ENCODE measurements at places on chromosomes 4 and X.

GRCh38 chr4:114588305-114588704, 10.3 kb upstream of the UGT8 start:
- no peak for DNase-seq

DNA sequence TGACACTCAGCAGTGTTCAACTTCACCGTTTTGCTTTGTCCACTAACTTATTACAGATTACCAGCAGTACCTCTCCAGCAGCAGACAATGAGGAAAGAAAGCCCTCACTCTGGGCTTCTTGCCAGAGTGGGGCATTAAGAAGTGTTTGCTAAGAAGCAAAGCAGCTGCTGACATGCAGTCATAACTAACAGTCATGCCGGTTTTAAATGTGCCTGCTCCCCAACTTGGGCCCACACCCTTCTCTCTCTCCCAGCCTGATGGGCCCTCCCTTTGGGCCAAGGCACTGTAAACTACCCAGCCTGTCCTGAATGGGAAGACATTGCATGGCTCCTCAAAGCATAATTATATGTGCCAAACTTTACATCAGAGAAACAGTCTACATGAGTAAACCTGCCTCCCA, 54.6 kb upstream of the HHIP start:
- peak; percentile 72 for DNase-seq

DNA sequence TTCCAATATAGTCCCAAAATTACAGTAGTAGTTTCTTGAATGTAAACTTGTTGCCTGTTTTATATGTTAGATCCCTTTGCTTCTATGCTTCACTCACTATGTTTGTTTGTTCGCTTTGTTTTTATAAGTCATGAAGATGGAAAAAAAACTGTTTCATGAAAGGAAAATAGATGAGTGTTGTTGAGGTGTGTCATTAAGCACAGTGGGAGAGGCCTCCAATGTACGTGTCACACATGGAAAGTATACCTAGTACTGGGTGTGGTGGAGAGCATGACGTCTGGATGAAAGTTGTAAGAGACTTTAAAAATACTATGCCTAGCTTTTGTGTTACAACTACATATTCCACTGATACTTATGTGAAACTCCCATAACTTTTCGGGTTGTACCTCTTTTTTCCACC, 28.4 kb downstream of the PLS3 start:
- no peak for DNase-seq

- no peak for DNase-seq
Measured at GRCh38 chrX:39162322-39162735, 361.1 kb downstream of the MID1IP1 start.

DNA sequence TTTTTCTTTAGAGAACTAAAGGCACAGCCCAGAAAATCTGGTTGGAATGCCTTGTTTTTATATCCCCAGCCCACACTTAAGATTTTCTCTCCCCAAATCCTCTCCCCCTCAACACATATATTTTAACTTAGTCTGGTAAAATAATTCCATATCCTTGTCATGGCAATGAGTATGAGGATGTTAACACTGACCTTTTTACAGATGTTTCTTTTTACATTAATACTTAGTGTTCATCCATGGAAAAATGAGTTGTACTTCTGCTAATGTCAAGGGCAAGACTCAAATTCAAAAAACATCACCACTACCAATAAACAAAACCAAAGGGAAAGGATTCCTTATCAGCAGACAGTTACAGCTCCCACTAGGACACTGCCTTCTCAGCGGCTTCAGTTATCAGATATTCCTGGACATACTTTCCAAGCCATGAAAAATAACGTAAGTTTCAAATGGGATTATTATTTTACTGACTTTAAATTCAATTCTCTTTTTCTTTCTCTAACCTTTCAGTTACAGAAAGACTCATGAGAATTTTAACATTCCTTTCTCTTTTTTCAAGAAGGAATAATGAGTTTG, 83.3 kb downstream of the RASL11B start:
- no peak for DNase-seq

GRCh38 chrX:133606990-133607389, 191.7 kb upstream of the GPC4 start:
- no peak for DNase-seq

GRCh38 chr4:129233691-129234090, 137.7 kb downstream of the C4orf33 start:
- DNase-seq: no peak

DNA sequence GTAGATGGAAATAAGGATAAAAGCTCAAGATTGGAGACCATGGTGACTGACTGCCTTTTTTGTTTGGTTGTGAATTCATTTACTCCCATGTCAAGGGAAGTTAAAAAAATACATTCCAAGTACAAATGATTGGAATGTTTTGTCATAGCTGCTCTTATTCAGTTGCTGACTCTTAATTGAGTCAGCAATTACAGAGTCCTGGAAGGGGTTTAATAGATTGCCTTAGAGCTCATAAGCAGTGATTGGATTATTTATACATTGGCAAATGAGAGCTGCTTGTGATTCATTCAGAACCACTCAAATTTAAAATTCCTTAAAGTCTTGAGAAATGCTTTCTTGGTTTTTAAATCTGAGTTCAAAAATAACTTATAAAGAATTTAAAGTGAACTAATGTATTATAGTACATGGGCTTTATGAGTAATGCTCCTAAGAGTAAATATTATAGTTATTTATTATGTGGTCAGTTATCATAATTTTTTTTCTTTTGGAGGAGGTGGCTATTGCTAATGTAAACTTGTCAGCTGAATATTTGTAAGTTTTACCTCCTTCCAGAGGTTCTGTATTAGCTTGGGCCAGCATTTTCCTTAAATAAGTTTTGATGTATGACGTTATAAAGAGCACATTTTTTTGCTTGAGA, 13.6 kb downstream of the JADE1 start:
- peak; percentile 90 for DNase-seq

DNA sequence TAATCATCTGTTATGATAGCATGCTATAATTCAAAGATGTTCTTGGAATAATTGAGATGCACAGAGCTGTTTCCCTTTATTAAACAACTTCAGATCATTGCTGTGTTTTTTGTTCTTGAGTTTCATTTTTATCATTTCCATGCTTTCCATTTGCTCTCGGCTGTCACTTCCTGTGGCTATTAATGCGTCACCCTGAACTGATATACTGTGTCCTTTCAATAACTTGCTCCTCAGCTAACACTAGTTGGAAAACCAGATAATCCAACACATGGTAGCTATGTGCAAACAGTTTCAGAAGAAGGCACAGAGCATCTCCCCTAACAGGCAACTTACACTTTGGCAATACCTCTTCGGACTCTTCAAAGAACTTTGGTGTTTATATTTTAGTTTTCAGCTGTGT, 376.0 kb downstream of the GBA3 start:
- no peak for DNase-seq

- DNase-seq: peak; percentile 83
Measured at GRCh38 chr4:169225058-169225751, 45.6 kb downstream of the SH3RF1 start.

- no peak for DNase-seq
Measured at GRCh38 chr4:30760551-30760950, 40.4 kb downstream of the PCDH7 start.

DNA sequence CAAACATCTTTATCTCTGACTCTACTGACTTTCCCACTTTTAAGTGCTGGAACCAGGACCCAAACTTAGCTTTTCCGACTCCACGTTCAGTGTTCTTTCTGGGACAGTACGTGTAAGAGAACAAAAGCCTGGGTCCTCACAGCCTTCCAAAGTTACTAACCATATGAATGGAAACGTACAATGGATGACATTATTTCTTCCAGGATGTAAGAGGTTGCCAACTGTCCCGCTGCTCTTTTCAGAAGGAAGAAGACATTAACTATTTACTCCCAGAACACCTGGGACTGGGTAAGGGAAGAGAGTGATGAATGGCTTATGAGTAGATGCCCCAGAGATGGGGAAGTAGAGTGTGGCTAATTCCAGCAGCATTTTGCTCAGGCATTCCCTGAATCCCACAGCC, 114.7 kb downstream of the TRAPPC11 start:
- no peak for DNase-seq

GRCh38 chrX:69995362-69996112, 54.2 kb downstream of the AWAT2 start:
- DNase-seq: no peak

DNA sequence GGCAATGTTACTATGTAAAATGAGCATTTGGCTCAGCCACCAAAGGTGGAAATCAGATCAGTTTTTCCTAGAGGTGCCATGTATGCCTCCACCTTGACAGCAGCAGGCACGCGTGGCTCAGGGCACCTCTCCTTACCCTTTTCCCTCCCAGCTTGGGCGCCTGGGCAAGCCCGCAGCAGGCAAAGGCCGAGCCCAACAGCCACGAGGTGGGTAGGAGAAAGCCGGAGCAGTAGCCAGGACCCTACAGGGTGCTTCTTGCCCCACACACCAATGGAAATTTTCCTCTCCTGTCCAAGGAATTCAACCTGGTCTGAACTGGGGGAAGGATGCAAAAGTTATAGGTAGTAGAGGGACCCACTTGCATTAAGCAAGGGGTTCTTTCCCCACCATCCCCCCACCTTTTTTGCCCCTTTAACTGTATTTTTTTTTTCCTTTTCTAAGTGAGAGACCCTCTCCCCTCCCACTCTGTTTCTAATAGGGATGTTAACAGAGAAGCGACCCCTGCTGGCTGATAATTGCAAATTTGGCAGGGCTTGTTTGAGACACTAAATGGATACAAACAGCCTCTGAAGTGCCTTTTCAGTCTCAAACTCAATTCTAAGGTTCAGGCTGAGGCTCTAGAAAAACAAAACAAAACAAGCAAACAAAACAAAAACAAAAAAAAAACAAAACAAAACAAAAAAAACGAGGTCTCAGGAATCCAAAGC, 895.1 kb downstream of the PCDH18 start:
- DNase-seq: no peak

DNA sequence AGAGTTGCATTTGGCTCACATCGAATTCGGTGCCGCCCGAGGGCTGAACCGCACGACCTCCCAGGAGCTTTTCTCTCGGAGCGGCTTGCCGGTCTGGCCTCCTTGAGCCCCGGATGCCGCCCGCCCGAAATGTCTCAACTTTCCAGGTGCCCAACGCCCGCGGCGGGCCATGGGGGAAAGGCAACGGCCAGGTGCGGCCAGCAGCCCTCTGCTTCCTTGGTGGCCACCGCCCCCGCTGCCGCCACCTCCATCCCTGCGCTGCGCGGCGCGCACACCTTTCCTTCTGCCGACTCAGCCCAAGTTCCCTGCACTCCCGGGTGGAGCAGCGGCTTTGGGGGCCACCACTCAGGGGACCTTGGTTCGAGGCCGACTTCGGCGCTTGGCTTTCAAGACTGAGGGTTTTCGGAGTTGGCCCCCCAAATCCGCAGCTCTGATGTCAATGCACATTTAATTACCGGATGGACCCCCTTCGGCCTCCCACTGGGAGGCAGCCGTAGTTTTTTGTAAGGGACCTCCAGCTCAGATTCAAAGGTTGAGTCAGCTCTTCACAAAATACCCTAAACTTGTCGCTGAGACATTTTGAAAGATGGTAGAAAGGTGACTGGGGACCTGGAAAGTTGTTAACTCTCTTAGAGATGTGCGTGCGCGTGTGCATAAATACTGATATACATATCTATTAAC, 1.1 kb downstream of the AFF2 start:
- no peak for DNase-seq

GRCh38 chrX:45768666-45769236, 568.1 kb upstream of the DIPK2B start:
- DNase-seq: no peak

GRCh38 chrX:99795495-99795894, 614.6 kb downstream of the PCDH19 start:
- DNase-seq: no peak

- DNase-seq: no peak
Measured at GRCh38 chrX:42276982-42277690, 353.8 kb upstream of the CASK start.

GRCh38 chr4:26372525-26373172, 51.8 kb downstream of the RBPJ start:
- DNase-seq: peak; percentile 54

DNA sequence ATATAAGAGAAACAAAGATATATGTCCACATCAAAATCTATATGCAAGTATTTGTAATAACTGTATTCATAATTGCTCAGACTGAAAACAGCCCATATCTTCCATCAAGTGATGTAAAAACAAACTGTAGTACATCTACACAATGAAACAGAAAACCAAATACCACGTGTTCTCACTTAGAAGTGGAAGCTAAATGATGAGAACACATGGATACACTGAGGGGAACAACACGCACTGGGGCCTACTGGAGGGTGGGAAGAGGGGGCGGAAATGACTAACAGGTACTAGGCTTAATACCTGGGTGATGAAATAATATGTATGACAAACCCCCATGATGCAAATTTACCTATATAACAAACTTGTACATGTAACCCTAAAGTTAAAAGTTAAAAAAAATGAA, 42.7 kb downstream of the UBA6 start:
- no peak for DNase-seq

GRCh38 chrX:150627957-150628356, 59.5 kb downstream of the MTM1 start:
- no peak for DNase-seq

GRCh38 chr4:57190601-57191481, 80.7 kb upstream of the IGFBP7 start:
- DNase-seq: no peak

DNA sequence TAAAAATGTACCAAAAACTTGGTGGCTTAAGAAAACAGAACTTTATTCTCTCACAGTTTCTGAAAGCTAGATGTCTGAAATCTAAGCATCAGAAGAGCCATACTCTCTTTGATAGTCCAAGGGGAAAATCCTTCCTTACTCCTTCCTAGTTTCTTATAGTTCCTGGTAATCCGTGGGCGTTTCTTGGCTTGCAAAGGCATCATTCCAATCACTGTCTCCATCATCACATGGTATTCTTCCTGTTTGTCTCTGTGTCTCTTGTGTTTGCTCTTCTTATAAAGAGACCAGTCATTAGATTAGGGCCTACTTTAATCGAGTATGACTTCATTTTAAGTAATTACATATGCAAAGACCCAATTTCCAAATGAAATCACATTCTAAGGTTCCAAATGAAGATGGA, 118.9 kb upstream of the FSTL5 start:
- DNase-seq: no peak

GRCh38 chrX:48509619-48510018, 827 bp downstream of the PORCN start:
- no peak for DNase-seq

- no peak for DNase-seq
Measured at GRCh38 chrX:68831405-68832100, 2.7 kb downstream of the EFNB1 start.

DNA sequence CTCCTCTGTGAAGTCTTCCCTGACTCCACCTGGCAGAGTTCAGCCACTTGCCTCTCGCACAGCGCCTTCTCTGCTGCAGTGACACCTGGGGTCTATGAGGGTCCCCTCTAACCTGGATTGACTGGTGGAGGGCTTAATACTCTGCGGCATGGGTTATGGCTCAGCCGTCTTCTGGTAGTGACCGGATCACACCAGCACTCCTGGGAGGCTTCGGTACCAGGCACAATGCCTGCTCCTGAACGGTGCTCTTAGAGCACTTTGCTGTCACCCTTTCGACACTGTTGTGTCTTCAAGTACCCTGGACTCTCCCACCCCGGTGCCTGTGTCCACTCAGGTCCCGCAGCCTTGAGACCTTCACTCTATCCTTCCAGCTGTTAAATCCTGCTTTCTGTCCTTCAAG, 50.0 kb downstream of the C4orf50 start:
- DNase-seq: no peak

- no peak for DNase-seq
Measured at GRCh38 chr4:154982187-154983047, 201.3 kb downstream of the RBM46 start.
